ENCODE measurements at places on chromosomes 7 and 10.

- DNase-seq = no peak
These were observed 13.1 kb upstream of the BRAF start for GRCh38 chr7:140937702-140938264.

GRCh38 chr7:20783700-20784387 lies 2.8 kb downstream of the SP8 start:
- no peak for DNase-seq

DNA sequence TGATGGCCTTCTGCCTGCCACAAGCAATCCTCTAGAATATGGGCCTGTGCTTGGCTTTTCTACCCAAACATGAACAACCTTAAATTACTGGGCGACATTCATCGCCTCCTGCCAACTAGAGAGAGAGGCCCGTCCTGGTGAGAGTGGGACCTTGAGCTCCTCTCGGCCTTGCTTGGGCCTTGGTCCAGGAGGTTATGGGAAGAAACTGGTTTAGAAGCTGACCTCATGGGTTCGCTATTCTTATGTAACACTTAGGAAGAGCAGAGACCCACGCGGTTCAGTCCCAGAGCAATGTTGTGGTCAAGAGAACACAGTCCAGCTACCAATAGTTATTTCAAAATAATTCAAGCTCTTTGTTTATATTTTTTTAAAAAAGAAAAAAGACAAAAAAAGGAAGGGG lies 176.3 kb upstream of the ZNF32 start:
- no peak for DNase-seq

DNA sequence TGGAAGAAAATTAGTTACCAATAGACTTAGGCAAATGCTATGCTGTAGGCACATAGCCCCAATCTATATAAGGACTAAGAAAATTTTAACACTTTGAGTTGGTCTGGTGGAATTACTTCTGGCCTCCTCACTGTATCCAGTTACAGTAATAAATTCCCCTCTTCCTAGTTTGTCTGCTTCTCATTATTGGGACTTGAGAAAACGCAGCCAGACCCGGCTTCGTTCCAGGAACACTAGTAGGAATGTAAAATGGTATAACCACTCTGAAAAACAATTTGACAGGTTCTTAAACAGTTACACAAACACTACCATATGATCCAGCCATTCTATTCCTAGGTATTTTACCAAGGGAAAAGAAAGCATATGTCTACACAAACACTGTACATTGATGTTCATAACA lies 150.2 kb downstream of the VPS50 start:
- DNase-seq = no peak

GRCh38 chr10:34587002-34587679 lies 228.0 kb downstream of the PARD3 start:
- no peak for DNase-seq

- peak; percentile 38 for DNase-seq
These were observed 30.7 kb upstream of the ANTXRL start for GRCh38 chr10:46255801-46256747.

DNA sequence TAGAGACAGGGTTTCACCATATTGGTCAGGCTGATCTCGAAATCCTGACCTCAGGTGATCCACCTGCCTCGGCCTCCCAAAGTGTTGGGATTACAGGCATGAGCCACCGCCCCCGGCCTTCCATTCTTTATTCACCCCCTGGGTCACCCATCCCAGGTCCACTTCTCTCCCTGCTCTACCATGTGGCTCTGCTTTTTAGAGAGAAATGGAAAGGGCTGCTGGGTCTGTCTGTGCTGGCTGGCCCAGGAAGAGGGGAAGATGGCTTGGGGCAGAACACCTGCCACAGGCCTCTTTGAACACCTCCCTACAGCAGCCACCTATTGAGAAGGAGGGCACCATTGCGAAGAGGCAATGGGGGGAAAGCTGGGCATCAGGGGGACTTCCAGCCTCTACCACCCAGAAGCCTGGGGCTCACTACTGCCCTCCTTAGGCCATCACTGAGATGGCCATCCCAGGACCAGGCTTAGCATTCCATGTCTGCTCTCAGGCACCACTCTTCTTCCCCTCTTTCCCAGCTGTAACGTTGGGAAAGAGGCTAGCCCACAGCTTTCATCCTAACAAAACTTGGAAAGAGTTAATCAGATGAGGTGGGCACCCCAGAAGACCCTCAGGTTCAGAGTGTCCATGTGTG lies 256.3 kb downstream of the GRID1 start:
- no peak for DNase-seq

DNA sequence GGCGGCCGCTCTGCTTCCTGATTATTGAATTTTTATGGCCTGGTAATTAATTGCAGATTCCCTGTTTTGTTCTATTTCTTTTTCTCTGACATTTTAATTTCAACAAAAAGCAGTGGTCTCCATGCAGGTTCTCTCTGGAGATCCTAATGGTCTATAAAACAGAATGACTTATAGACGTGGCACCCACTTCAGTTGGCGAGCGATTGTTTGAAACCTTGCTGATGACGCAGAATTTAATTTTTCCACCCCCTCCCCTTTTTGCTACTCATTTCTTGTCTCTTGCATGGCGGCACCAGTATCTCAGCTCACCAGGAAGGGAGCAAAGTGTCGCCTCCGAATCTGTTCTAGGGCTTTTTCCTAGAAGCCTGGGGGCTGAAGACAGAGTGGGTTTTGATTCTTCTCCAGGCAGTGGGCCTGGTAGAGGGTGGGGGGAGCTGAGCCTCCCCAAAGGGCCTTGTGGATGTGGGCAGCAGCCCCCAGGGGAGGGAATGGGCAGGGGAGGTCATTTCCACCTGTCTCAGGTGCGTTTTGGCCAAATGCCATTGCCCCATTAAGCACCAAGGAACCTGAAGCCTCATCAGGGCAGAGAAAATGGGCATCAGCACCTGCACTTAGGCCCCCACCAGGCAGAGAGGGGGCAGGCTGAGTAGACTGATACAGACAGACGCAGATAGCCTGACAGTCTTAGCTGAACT lies 3.5 kb upstream of the COMTD1 start:
- no peak for DNase-seq

- DNase-seq = no peak
These were observed 2.0 kb downstream of the GFRA1 start for GRCh38 chr10:116270771-116271592.

- no peak for DNase-seq
These were observed 6.9 kb upstream of the LRMDA start for GRCh38 chr10:75424571-75424970.

- DNase-seq = no peak
These were observed 182.3 kb upstream of the CDCA7L start for GRCh38 chr7:22127835-22128527.

DNA sequence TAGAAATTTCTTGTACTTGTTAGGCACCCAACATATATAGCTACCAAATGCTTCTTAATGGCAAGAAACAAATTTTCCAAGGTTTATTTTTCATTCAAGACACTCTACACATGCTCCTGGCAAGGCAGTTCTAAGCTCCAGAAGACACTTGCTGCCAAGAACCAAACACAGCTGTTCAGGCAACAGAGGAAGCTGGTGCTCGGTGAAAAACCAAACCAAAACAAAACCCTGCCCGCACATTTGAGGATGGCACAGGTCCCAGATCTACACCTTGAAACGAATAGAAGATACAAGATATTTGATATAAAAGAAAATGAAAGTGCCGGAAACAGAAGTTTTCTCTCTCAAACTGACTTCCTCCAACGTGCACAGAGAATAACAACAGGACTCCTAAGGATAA lies 4.9 kb upstream of the DNTT start:
- DNase-seq = no peak

- no peak for DNase-seq
These were observed 34.2 kb downstream of the CAMK2B start for GRCh38 chr7:44291066-44291732.

DNA sequence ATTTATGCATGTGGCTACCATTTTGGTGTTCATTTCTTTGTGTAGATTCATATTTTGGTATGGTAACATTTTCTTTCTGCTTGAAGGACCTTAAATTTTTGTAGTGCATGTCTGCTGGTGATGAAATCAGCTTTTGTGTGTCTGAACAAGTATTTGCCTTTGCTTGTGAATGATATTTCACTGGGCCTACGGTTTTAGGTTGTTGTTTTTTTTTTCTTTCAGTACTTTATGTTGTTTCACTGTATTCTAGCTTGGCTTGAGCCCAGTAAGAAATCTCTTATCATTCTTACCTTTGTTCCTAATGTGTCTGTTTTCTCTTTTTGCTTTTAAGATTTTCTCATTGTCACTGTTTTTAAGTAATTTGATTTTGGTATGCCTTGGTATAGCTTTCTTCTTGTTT lies 31.9 kb downstream of the SAMD8 start:
- DNase-seq = no peak

DNA sequence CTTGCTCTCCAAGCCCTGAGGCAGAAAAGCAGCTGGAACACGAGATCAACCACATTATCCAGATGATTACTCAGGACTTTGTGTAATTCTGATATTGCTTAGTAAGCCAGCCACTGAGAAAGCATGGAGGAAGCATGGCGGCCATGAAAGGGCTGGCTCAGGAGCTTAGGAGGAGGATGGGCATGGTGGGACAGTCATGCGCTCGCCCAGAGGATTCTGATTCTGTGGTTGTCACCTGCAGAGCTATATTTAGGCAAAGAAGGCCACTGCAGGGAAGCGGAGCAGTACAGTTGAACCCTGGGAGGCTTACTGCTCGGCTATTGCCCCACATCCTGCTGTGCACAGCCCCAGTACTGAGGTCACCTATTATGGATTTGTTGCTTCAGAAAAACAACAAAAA lies 128.8 kb upstream of the DNAJB12 start:
- DNase-seq = no peak

DNA sequence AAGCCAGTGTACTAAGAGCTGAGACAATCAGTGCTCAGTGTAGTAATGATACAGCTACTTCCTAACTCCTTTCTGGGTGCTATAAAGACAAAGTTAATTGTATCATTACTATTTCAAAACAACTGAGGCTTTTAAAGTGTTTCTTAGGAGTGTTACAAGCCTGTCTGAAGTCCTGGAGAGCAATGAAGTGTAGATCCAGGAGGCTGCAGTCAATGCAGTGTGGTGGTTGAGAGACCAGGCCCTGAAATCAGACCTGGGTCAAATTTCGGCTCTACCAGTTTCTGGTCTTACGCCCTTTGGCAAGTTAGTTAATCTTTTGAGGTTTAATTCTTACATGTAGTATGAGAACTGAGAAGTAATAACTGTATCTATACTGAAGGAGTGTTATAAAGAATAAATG lies 387.0 kb downstream of the SDK1 start:
- DNase-seq = no peak

GRCh38 chr7:99693427-99694200 lies 13.8 kb upstream of the CYP3A5 start:
- DNase-seq = no peak

GRCh38 chr7:390761-391410 lies 100.9 kb downstream of the FOXL3 start:
- no peak for DNase-seq

DNA sequence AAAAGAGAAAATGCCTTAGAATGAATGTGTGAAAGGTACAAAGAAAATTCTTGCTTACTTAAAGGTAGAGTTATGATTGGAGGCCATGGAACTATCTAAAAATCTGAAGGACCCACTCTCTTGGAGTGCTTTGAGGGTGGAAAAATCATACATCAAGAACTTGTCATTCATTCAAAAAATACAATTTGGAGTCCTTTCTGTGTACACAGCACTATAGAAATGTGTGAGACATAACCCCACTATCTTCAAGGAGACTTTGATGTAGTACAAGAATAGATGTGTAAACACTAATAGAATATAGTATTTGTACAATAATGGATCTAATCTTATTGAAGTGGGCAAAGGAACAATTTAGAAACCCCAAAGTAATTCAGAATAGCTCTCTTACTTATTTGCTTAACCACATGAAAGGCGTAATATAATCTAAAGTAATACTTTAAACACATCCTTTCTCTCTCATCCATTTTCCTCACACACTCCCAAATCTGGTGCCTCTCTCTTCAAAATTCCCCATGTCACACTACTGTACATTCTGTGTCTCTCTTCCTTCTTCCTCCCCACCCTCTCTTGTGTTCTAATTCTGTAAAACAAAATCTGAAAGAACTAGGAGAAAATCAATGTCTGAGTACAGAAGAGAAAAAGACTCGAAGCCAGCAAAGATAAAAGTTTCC lies 166.7 kb downstream of the DNAJB9 start:
- no peak for DNase-seq

GRCh38 chr7:6652446-6653011 lies 15.4 kb downstream of the ZNF316 start:
- DNase-seq = no peak

- DNase-seq = no peak
These were observed 224.3 kb downstream of the SFMBT2 start for GRCh38 chr10:7186387-7187018.

DNA sequence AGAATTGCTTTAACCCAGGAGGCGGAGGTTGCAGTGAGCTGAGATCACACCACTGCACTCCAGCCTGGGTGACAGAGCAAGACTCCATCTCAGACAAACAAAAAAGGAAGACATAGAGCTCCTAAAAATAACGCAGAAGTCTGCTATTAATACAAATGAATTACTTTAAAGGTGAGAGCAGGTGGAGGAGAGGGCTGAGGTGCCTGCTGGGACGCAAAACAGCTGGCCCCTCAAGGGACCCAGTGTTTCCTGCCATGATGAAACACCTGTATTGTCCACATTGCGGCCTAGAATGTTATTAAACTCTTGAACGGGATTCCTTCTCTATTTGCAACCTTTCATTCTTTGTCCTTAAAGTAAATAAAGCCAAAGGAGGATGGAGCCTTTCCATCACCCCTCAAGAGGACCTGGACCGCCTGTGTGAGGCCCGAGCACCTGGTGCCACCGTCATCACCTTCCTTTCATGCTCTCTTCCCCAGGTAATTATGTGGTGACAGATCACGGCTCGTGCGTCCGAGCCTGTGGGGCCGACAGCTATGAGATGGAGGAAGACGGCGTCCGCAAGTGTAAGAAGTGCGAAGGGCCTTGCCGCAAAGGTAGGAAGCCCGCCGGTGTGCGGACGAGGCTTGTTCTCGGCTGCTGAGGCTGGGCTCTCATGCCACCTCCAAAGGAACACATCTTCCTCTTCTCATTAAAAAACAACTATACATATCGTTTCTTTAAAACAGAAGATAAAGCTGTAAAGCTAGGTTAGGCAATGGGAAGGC lies 136.7 kb downstream of the EGFR start:
- no peak for DNase-seq

DNA sequence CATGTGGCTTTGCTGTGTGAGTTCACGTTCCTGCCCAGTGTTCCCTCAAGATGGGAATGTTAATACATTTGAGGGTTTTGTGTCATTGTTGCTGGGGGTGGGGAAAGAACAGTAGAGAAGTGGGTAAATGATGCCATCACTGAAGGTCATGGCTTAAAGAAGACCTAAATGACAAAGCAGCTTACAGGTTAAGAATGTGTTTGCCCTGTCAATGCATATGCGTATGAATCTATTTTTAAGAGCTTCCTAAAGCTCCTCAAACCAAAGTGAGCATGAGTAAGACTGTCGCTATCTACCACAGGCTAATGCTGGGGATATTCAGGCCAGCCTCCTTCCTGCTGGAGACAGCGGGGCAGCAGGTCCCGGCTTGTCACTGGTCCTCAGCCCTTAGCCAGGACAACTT lies 162.9 kb downstream of the CREB5 start:
- DNase-seq = no peak

DNA sequence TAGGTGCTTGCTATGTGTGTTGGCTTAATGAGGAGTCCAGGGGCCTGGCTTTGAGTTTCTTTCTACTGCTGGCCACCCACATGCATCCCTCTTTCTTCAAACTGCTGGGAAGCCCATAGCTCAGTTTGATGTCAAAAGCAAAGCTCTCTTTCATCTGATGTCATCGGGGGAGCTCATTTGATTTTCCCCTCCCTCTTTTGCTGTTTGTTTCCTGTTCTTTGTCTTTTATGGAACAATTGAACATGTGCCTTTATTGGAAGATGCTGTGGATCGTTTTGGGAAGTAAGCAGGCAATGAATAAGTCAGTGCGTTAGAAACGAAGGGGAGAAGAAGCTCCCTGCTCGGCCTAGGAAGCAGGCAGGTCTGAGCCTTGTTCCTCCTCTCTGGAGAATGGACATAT lies 140.7 kb downstream of the GRK5 start:
- no peak for DNase-seq

All from cerebellar cortex (tissue), 1 donor.